ENCODE measurements at places on chromosomes 6 and 20.

- DNase-seq = no peak
Observed at GRCh38 chr6:62466607-62467006, 180.6 kb upstream of the KHDRBS2 start.

DNA sequence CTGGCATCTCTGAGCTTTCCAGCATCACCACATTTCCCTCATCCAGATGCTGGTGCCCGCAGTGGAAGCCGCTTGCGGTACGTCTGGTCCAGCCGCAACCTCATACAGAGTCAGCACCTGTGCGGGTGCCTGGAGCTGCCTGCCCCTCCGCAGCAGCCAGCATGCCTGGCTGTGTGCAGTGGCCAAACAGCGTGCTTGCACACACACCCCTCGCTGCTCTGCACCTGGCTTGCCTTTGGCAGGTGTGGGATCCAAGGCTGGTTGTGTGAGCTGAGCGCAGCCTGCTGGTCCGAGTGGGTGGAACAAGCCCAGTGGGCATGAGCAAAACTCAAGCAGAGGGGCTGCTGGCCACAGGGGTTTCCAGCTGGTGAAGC, 3.1 kb upstream of the HINT3 start:
- DNase-seq = no peak

GRCh38 chr6:104623052-104623690, 236.5 kb downstream of the HACE1 start:
- no peak for DNase-seq

GRCh38 chr20:18289306-18289705, 979 bp downstream of the ZNF133 start:
- DNase-seq = no peak

- no peak for DNase-seq
Observed at GRCh38 chr20:926670-927069, 10.5 kb upstream of the ANGPT4 start.

Measured in posterior cingulate gyrus (tissue), 11 donors.